ENCODE measurements at places on chromosomes 3 and 15.

GRCh38 chr3:50433954-50434353, 69.5 kb downstream of the CACNA2D2 start:
- no peak for ATAC-seq

GRCh38 chr3:167885277-167885676, 149.8 kb downstream of the SERPINI1 start:
- no peak for ATAC-seq

- ATAC-seq: no peak
These were observed 88.4 kb upstream of the ATP11B start for GRCh38 chr3:182704926-182705325.

GRCh38 chr15:56199038-56199437, 44.6 kb downstream of the RFX7 start:
- peak; percentile 83 for ATAC-seq

DNA sequence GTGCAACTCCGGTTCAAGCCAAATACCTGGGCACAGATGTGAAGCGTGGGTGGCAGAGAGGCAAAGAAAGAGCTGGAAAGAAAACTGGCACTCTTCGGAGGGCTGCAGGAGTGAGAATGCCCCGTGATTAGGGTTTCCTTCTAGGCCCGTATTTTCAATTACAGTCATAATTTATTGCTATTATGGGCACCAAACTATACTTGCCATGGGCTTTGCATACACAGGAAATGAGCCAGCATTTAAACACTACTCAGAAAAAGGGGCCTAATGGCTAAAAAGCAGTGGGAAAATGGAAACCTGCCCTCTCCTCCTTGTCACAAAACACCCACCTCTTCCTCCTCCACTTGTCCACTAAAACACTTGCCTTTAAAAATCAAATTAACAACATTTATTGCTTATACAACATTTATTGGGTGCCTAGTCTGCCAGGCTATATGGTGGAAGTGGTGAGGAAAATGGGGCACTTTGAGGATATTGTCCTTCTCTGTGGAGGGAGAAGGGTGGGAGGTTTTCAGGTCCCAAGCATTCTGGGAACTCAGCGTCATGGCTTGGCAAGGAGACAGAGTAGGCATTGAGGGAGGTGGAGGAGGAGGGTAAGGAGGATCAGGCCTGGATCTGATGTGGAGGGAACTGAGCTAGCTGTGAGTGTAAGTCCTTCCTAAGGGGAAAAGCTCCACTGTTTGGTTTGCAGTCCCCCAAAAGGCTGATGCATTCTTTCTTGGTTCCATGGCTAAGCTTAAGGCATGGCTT, 160.9 kb downstream of the SLCO3A1 start:
- no peak for ATAC-seq

- no peak for ATAC-seq
These were observed 25.6 kb downstream of the DCUN1D1 start for GRCh38 chr3:182954553-182955235.

- no peak for ATAC-seq
These were observed 725.3 kb upstream of the CFAP20DC start for GRCh38 chr3:59775106-59775505.
